ENCODE measurements at places on chromosomes 5 and 9.

GRCh38 chr5:54663866-54664265 is 146.3 kb downstream of the SNX18 start:
- DNase-seq: no peak

DNA sequence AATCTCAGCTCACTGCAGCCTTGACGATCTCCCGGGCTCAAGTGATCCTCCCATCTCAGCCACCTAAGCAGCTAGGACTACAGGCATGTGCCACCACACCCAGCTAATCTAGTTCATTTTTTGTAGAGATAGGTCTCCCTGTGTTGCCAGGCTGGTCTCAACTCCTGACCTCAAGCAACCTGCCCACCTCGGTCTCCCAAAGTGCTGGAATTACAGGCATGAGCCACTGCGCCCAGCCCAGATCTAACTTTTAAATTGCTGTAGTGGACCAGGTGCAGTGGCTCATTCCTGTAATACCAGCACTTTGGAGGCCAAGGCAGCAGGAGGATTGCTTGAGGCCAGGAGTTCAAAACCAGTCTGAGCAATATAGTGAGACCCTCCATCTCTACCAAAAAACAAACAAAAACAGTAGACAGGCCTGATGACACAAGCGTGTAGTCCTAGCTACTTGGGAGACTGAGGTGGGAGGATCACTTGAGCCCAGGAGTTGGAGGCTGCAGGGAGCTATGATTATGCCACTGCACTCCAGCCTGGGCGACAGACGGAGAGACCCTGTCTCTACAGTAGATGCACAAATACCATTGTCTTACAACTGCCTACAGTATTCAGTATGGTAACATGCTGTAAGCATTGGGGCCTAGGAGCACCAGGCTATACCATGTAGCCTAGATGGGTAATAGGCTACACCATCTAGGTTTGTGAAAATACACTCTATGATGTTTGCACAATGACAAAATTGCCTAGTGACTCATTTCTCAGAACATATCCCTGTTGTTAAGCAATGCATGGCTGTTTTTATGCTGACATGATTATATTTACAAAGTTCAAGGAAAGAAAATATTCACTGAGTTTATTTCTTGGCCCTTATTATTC is 1.5 kb upstream of the SIT1 start:
- DNase-seq: no peak

DNA sequence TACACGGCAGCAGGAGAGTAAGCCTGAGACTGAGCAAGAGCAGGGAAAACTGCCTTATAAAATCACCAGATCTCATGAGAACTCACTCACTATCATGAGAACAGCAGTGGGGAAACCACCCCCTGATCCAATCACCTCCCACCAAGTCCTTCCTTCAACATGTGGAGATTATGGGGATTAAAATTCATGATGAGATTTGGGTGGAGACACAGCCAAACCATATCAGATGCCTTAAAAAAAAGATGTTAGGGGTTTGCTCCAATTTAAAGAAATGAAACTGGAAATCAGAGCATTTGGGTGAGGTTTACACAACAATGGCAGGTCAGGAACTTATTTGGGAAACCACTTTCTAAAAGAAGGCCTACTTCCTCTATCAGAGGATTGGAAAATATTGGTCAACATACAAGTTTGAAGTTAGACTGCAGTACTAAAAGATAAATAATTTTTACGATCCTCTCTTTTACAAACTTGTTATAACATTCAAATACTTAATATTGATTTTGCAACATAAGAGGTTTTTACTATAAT is 105.1 kb downstream of the FBN2 start:
- no peak for DNase-seq

GRCh38 chr9:33148367-33149014 is 18.6 kb downstream of the B4GALT1 start:
- no peak for DNase-seq

DNA sequence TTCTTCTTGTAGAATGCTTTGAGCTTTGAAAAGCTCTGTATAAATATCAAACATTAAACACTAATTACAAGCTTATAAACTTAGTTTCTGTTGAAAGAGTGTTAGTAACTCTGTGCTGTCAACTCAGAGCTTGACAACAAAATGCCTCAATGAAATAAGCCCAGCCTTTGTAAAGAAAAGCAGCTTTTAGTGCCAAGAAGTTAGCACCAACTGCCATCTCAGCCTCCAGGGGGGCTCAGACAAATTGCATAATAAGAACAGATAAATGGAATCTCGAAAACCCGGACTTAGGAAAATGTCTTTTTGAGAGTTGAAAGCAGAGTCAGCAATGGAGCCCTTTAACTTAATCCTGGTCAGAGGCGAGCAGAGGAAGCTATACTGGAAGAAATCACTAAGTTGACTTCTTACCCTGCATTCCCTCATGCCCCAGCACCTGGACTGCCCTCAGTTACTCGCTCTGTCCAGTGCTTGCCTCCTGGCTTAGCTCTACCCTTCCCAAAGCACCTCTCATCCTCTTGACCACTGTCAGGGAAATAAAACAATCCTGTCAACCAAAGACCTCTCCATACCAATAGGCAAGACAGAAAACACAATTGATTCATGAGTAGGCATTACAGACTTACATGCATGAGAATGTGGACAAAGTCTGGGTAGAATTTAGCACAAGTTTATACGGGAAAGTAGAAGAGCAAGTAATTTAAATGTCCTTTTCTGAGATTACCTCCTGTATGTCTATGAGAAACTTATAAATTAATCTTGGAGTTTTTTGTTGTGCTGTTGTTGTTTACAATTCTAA is 352.7 kb downstream of the ZNF608 start:
- no peak for DNase-seq

DNA sequence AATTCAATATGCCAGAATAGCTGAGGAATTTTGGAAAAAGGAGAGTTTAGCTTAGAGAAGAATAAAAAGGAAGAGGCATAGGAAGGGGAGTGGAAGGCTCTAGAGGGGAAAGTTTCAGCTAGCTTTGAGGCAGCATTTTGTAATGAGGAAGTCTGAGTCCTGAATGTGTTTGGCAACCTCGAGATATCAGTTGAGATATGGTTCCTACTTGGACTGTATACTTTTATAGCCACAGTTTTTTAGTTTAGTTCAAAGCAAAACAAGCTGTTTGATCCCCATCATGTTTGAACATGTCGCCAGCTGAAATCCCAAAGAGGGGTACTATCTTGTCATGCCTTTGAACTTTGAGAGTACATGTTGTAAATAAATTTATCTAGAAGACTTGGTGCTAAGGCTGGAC is 559.0 kb upstream of the FTMT start:
- no peak for DNase-seq

GRCh38 chr9:131386281-131386680 is 7.6 kb upstream of the PRRC2B start:
- DNase-seq: no peak

DNA sequence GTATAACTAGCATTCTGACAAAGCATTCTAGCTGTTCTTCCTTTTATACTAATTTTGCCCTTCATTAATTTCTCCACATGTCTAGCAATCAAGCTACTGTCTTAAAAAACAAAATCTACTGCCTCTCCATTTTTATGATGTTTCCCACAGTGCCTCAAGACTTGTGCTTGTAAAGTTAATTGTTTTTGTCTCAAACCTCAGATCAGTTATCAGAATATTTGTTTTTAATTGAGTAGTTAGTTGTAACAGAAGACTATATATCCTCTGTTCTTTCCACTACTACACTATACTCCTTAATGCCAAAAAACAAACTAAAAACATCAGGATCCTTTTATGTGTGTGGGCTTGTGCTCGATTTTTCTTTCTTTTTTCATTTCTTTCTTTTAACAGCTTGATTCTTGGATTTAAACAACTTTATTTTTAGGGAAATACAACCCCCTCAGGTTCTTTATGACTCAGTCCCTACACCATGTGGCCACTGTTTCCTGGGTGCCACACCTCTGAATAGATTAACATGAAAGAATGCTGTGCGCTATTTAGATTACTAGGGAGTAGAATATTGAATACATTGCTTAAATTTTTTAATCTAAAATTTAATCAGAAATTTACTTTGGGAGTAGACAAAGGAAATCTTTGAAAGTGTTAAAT is 1.2 kb downstream of the ASPN start:
- DNase-seq: no peak

DNA sequence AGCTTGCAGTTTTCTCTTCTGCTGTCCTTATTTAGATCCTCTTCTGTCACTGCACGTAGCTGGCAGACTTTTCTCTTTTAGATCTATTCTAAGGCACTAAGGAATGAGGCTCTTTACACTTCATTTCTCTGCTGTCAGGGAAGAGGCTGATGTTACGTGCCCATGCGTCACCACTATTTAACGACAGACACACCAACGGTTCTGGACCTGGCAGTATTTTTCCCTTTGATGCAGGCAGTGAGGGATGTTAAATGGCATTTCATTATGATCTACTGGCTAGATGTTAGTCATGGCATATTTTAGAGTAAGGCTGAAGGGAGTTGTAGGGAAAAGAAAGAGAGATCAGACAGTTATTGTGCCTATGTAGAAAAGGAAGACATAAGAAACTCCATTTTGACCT is 8.2 kb upstream of the CRHBP start:
- DNase-seq: no peak

GRCh38 chr9:76709020-76709419 is 55.2 kb upstream of the PCA3 start:
- DNase-seq: no peak

GRCh38 chr9:126856326-126856877 is 4.0 kb upstream of the ZBTB34 start:
- no peak for DNase-seq

DNA sequence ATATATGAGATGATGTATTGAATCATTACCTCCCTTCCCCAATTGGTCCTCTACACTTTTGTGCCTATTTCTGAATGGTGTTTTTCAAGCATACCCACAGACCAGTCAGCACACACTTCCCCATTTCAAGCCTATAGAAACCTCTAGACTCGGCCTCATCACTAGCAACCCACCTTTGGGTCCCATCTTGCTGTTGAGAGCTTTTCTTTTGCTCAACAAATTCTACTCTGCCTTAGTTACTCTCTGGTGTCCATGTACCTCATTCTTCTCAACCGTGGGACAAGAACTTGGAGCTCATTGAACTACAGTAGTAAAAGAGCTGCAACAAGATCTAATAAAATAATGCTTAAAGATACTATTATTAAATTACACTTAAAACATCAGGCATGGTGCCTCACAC is 49.0 kb upstream of the KDM4C start:
- no peak for DNase-seq

DNA sequence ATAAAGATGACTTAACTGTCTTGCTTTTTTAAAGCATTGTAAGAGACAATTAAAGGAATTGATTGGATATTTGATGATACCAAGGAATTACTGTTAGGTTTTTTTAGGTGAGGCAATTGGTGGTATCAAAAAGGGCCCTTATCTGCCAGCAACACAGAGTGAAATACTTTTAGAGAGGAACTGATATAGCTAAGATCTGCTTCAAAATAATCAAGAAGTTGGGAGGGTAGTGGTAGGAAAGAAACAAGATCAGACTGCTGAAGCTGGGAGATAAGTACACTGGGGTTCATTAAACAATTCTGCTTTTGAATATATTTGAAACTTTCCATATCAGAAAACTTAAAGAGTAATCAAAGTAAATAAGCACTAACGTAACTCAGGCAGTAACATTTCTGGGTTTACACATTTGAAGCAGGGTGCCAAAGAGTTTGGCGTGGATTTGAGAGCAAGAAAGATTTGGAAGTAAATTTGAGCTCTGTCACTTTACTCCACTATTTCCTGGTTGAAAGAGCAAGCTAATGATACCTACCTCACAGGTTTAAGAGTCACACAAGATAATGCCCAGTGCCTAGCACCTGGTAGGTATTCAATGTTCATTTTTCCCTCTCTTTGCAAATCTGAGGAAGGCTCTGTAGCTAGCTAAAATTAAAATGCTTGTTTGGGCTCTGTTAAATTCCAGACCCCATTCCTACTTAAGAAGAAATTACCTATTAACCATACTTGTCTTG is 6.9 kb downstream of the ERMP1 start:
- DNase-seq: no peak

- DNase-seq: no peak
Measured at GRCh38 chr5:62306323-62306895, 403 bp downstream of the KIF2A start.

DNA sequence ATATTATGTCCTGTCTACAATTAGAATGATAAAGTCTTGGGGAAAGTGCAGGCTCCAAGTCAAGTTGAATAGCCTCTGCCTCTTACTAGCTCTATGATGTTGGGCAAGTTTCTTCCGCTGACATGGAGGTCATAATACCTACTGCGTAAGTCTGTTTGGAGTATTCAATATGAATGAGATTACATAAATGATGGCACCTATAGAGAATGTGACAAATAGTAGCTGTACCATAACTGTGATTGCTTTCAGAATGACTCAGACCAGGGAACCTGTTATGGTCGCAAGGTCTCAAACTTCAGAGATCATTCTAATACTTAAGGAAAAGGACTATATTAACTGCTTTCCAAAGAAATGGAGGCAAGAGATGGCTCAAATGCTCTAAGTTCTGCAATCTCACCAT is 94.0 kb upstream of the ABCA1 start:
- DNase-seq: no peak
